ENCODE measurements at places on chromosomes 5 and 9. TPM values are rescaled to one million over a fixed set of nuclear protein-coding genes. Genes with fewer than 3 reads are reported as not detected.

DNA sequence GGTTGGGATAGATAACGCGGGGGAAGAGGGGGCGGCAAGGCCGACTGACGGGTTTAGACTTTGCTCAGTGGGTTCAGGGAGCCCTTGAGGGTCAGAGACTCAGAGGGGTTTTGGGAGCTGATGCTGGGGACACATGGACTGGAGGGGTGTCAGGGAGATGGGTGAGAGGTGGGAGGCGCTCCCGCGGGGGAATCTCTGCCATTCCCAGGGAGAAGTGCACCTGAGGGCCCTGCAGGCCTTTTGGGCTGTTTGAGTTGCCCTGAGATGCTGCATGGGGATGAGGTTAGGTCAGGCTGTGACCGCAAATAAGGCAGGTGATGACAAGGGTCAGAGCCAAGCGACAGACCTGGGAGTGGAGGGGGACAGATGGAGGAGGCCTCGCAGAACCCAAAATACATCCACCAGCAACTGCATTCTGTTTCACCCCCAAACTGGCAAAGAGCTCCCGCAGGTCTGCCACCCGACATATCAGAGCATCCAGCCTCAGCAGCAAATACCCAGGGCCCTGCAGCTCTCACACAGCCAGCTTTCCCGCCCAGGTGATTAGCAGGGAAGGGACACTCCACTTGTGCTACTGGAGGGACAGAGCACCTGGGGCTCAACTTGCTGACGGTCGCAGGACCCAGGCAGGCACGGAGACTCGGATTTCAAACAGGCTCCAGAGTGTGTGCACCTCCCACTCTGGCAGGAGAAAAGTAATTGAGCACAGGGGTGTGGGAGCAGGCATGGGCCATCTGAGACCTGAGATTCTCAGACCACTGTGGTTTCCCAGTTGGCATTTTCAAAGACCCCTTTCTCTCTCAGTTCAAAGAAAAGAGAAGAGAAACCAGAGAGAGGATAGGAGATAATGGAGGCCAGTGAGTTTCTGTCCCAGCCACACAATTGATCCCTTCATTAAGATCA, 26.4 kb downstream of the TMOD1 start:
- H3K27me3 ChIP-seq: no peaks in the 10 kb centered on the region
- H3K27ac ChIP-seq: peak overlapping the region; percentile 81
- no peak for DNase-seq
- no peak overlapping the region for H3K4me3 ChIP-seq
- peaks cover 5% of the 10 kb centered on the region for H3K36me3 ChIP-seq
- H3K4me1 ChIP-seq: peaks cover 15% of the 10 kb centered on the region

DNA sequence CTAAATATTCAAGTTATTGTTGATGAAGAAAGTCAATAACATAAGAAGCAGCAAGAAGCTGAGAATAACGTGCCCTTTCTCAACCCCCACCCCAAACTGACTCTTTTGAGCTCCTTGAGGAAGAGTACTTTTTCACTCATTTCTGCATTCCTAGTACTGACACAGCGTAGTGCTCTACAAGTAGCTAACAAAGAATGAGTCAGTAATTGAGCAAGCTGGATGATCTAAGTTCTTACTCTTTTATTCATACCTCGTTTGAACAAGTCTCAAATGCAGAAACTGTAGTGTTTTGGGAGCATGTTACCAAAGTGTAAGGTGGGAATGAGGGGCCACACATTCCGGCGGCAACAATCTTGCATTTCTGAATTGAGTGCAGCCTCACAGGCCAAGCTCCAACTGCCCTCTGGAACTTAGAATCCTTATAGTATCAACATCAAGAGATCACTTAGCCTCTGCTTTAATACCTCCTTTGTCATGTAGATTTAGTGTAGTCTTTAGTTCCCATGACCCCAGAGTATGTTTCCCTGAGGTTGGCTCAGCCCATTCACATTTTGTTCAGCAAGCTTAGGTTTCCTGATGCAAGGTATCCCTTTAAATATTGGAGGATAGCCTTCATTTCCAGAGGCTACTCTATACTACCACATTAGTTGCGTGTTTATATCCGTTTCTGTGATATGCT, 152.0 kb downstream of the PRR16 start:
- no peaks in the 10 kb centered on the region for H3K36me3 ChIP-seq
- H3K4me1 ChIP-seq: peaks cover 1% of the 10 kb centered on the region
- H3K4me3 ChIP-seq: no peak overlapping the region
- no peak for DNase-seq
- no peak overlapping the region for H3K27ac ChIP-seq

The ZNF367 gene
- 5.3 TPM for total RNA-seq

GRCh38 chr5:151465476-151465875, 18.1 kb downstream of the SLC36A1 start:
- H3K27me3 ChIP-seq: no peaks in the 10 kb centered on the region
- no peak overlapping the region for H3K27ac ChIP-seq
- H3K4me1 ChIP-seq: peaks cover under 1% of the 10 kb centered on the region
- DNase-seq: no peak
- peaks cover 6% of the 10 kb centered on the region for H3K36me3 ChIP-seq
- H3K4me3 ChIP-seq: no peak overlapping the region

The TSLP gene
- not detected for total RNA-seq
